RPMI8226 (cell line): ENCODE measurements at places on chromosomes 5 and 9.

- DNase-seq: no peak
Measured at GRCh38 chr9:112836394-112836793, 54.3 kb downstream of the SLC46A2 start.

DNA sequence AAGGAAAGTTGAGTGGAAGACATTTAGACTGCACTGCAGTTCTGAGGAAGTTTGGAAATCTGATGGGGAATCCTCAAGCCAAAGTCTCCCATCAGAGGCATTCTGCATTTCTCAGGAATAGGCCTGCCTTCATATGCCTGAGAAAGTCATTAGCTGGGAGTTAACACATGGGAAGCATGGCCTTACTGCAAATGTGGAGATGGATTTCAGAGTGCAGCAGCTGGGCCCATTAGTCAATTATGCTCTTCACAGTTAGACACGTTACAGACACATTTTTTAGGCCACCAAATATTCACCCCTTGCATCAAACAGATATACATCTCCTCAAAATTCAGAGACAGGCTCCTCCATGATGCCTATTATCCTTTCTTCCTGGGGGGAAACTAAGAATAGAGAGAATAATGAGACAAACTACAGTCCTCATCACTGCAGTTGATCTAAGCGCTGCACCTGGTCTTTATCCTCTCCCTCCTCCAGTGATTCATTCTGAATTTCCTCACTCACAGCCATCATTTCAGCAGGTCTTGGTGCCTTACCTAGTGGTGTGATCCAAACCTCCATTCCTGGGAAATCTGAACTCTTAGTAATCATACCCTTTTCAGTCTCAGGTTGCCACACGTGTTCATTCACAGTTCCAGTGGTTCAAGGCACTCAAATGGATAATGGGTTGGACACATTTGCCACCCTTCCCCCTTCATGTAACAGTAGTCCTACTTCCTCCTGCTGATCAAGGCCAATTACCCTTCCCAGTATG is 47.9 kb upstream of the PPP2CA start:
- no peak for DNase-seq

DNA sequence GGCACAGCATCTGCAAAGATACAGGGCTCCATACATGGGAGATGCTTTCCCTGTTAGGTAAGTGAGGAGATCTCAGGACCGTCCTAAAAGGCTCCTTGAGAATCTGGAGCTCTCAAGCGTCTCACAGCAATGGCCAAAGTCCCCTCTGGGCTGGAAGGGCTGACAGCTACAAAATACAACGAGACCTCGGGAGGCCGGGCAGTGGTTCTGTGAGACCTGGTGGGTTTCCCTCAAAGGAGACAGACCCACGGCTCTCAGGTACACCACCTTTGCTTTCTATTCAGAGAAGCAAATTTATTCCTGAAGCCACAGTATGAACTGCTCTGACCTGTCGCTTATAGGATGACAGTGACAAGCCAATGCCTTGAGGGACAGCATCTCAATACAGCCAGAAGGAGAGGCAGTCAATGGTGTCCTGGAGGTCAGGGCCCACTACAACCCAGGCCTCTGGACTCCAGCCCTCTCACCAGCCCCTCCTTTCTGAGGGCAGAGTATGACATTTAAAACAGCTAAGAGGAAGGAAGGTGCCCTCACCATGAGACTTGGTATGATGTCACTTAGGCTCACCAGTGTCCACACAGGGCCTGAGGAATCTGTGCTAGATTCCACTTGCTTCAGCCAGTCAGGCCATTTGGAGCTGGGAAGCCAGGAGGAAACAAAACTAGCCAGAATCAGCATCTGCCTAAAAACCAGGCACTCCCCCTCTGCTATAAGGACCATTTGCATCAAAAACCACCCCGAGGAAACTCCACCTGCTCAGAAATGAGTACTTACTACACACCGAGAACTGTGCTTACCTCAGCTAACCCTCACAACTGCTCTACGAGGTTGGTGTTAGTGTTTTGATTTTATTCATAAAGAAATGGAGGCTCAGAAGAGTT is 86.5 kb upstream of the FSTL4 start:
- no peak for DNase-seq

DNA sequence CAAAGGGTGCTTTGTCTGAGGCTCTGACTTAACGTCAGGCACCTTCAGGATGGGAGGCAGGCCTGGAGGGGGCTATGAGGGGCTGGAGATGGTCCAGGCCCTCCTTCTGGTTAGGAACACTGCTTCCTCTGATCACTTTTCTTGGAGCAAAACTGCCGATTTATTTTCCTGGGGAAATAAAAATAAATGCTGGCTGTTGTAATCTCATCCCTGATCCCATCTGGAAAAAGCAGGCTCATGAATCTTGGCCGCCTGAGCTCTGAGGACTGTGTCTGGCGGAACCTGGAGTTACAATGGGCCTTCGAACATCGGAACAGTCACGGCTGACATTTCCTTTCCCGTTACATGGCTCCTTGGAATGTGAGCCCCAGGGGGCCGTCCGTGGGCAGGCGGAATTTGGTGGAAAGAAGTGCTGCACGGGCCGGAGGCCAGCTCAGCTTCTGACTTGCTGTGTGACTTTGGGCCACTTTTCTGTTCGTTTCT is 157.8 kb downstream of the RGS3 start:
- no peak for DNase-seq

DNA sequence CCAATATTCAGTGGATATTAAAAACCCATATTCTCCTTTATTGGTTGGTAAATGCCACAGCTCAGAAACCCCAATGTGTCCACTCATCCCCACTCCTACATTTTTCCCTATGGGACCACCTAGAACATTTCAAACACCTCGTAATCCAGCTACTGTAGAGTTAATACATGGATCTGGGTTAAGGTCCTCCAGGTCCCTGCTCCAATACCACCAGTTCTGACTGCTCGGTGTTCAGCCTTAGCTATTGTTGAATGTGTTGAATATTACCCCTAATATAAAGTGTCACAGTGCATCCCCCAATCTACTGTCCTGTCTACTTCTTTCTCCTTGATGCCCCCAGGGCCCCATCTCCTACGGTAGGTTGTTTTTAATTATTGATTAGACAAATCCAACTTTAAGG is 231.5 kb downstream of the PCSK1 start:
- no peak for DNase-seq

DNA sequence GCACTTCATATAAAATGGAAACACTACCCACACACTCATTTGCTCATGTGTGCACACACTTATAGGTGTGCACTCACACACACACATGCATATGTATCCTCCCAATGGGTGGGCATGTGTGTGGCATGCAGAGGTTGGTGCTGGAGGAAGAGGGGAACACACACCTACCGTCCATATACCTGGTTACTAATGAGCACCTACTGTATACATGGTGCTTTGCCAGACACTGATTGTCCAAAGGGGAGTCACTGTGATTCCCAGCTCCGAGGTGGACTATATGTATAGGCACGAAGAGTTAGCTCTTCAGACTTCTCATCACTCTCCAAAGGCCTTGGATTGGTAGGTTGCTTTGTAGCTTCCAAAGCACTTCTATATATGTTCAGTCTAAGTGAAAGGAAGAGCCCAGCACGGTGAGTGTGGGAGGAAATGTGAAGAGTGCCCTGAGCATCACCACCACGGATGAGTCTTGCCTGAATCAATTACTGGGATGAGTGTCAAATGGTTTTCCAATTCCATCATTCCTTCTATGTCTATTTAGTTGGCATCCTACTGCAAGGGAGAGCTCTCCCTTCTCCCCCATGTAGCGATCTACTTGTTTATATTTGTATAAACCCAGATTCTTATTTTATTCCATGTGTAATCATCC is 12.6 kb upstream of the ERGIC1 start:
- DNase-seq: no peak

GRCh38 chr9:86354818-86355309 is 654 bp upstream of the TUT7 start:
- no peak for DNase-seq

- DNase-seq: peak; percentile 30
Measured at GRCh38 chr9:105258225-105258737, 13.8 kb downstream of the SLC44A1 start.

- DNase-seq: no peak
Measured at GRCh38 chr5:88085462-88085861, 183.2 kb downstream of the TMEM161B start.

GRCh38 chr9:132632413-132633129 is 37.2 kb downstream of the DDX31 start:
- no peak for DNase-seq

DNA sequence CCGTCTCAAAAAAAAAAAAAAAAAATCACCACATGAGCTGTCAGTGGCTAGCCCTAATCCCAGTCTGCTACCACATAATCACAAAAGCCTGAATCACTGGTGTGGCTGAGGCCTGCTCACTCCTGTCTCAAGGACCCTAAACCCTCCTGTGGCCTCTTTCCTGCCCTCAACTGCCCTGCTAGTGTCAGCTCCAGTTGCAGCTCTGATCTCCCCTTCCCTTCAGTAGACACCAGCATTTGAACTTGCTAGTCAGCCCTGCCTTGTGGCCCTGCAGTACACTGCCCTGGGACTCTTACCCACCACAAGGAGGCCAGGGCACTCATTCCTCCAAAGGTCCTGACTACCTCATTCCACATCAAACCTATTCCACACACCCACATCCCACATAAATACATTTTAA is 9.5 kb upstream of the P4HA2 start:
- DNase-seq: no peak

GRCh38 chr5:140875085-140876065 is at the start of gene PCDHA12:
Gene PCDHA12, plus strand, starts transcription at chr5:140875308. Its CDS starts 165 bp downstream, at chr5:140875473.
- DNase-seq: no peak

DNA sequence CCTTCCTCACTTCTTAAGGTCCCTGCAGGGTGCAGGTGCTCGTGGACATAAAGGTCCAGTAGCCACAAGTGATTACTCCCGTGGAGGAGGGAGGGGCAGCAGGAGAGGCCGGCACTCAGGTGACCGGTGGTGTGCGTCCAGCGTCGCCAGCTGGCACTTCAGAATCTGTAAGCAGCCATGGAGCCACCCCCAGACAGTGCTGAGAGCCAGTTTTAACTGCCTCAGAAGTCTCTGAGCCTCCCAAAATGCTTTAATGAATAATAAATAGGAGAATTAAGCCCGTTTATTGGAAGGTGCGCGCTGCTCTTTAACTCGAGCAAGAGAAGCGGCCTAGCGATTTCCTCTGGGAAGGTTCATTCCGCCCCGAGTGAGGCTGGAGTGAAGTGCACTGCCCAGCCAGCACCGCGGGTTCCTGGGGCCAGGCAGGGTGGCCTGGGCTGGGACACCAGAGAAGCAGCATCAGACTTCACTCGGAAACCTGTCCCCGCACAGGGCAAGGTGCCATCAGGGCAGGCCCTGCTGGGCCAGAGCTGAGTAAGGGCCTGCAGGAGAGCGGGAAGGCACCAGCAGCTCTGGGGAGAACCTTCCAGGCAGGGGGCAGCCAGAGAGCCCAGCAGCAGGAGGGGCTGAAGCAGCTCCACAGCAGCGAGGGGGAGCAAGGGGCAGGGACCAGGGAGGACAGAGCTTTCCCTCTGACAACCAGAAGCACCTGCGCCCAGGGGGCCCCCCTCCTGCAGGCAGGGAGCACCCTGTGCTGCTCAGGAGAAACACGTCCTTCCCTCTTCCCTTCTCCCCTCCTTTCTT is 61.2 kb downstream of the VAV2 start:
- no peak for DNase-seq

GRCh38 chr5:168642019-168642418 is 62.9 kb upstream of the PANK3 start:
- no peak for DNase-seq

DNA sequence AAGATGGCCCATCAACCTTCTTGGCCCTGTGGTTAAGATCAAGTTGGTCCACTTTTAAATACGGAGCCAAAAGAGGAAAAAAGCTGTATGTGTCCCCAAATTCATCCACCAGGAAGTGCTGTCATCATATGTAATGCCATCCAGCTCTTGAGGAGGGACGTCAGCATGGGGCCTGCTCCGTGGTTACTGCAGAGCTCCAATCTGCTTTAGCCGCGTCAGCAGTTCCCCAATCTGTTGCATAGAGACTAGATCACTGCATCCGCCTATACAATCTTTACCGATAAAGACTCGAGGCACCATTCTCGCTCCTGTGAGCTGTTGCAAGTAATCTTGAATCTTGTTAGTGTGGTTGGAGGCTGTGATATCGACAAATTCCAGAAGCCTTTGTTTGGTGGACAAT is 65.7 kb downstream of the GABRA6 start:
- peak; percentile 5 for DNase-seq

DNA sequence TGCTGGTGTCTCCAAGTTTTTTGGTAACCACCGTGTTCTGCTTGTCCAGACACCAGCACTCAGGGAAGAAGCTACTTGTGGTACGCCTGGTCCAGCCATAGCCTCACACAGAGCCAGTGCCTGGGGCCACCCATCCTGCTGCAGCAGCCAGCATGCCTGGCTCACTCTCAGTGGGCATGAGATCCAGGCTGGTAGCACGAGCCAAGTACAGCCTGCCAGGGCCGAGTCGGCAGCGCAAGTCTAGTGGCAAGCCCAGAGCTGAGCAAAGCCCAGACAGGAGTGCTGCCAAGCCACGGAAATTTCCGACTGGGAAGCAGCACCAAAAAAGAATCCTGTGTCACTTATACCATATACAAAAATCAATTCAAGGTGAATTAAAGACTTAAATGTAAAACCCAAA is 36.3 kb upstream of the FBXL17 start:
- no peak for DNase-seq

DNA sequence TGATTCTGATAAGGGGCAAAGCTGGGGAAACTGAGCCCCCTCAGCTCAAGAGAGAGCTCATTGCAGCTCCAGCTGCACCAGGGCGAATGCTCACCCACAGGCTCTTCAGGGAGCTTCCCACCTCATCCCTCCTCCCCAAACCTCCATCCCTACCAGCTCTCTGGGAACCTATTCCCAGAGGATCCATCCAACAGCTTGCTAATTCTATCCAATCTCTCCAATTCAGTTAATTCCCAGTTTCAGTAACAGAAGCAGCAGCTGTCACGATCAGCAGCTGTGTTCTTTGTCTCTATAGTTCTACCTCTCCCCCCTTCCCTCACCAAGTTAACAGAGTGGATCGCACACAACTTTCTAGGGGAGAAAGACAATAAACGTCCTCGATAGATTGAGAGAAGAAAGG is 135.5 kb upstream of the EFNA5 start:
- no peak for DNase-seq

DNA sequence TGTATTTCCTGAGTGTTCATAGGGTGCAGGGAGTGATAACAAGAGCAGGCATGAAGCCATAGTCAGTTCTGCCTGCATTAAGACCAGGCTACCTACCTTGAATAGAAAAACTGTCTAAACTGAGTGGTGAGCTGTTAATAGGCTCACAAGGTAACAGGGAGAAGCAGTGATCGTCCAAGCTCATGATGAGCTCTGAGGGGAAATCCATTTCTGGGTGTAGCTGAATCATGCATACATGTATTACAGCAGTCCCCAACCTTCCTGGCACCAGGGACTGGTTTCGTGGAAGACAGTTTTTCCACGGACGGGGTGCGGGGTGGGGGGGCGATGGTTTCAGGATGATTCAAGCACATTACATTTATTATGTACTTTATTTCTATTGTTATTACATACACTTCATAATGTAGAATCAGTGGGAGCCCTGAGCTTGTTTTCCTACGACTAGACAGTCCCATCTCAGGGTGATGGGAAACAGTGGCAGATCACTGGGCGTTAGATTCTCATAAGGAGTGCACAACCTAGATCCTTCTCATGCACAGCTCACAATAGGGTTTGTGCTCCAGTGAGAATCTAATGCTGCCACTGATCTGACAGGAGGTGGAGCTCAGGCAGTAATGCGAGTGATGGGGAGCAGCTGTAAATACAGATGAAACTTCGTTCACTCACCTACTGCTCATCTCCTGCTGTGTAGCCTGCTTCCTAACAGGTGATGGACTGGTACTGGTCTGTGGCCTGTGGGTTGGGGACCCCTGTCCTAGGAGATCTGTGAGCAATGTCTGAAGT is 100.0 kb upstream of the IL6ST start:
- DNase-seq: no peak
